RWPE1 (cell line): ENCODE measurements at places on chromosomes 1 and 21.

GRCh38 chr1:78005448-78005722 is 646 bp downstream of the DNAJB4 start:
- no peak for DNase-seq

DNA sequence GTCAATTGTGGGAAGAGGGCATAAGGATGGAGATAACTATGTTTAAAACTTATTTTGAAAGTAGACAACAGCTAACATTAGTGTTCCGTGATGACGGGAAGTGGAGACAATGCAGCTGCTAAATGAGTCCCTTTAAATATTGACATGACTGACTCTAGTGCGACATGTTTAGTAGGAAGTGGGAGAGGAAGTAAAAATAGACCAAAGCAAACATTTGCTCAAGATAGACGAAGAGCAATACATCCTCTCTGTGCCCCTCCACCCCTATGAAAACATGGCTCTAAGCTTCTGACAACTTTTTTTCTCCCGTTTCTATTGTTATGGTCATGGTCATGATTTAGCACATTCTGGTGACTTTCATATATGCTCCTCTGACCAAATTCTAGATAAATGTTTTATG is 60.0 kb upstream of the HMCN1 start:
- no peak for DNase-seq

DNA sequence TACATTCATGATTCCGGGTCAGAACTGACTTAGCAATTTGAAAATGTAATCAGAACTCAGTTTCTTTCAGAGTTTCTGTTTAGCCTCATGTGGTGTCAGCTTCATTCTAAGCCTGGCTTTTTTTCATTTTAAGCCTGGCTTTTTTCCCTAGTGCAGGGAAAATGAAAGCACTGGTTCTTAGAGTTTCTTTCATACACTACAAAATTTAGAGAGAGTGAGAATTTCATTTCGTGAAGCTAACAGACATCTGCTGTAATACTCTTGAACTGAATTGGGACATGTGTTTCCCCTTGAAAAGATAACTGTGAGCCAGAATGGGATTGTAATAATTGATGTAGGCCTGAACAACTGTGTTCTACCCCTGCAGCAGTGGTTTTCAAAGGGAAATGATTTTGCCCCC is 95.3 kb upstream of the KIAA0040 start:
- DNase-seq, result no peak

DNA sequence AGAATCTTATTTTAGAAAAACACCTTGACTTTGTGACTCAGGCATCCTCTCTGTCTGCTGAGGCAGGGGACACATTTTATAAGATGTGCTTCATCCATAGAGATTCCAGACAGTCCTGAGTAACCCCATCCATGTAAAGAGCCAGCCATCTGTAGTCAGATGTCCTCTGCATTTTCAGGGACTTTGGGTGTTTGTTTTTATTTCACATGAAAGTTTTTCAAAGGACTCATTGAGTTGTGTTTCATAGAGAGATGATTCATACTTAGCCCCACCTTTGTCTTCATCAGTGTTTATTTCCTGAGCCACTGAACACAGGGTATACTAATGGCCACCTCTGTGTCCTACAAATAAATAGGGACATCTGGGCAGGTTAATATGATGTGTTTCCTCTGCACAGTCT is 280.4 kb downstream of the CACNA1E start:
- DNase-seq, result peak; percentile 17

- peak; percentile 59 for DNase-seq
These were observed 6.7 kb upstream of the HUNK start for GRCh38 chr21:31866077-31866511.

DNA sequence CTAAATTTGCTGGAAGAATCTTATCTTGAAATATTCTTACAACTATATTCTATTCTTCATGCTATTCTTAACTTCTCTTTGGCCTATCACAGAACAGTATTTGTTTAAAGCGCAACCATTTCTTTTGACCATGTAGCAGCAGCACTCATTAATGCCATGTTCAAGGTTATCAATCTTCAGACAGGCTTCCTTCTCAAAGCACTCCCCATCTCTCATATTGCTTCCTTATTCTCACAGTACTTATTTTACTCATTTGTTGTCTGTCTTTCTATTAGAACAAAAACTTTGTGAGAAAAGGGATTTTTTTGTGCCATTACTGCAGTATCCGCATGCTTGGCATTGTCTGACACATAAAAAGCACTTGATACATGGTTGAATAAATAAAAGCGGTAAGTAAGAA is 89.7 kb downstream of the ATP1B1 start:
- DNase-seq, result no peak

GRCh38 chr1:107782217-107782845 is 182.6 kb downstream of the VAV3 start:
- peak; percentile 14 for DNase-seq

DNA sequence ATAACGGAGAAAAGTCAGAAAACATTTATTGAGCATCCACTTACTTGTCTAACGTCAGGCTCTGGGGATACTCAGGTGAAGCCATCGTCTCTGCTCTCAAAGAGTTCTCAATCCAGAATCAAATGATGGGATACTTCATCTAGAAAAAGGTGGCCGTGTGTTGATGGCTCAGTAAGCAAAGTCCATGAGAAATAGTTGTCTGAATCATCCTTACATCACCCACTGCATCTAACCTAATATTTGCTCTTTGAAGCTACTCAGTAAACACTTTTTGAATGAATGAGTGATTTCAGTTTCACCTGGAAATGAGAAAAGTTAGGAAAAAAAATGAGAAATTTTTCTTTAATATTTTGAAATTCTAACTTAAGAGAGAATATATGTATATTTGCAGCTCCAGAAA is 155.3 kb upstream of the PKN2 start:
- DNase-seq, result no peak

DNA sequence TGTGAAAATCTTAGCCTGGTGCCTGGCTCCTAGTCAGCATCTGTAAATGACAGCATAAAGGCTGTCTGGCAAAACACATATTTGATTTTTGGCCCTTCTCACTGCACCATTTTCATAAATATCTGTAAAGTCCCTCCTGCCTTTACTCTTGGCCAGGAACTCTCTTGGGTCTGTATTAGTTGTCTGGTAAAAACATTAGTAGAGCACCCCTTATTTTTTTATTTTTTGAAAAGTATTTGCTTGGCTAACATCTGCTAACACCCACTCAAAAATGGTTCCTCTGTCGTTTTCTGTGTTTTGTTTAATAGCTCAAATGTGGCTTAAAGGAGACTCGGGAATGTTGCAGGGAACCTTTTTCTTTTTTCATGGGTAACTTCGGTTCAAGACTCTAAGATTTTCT is 293.4 kb downstream of the HMCN1 start:
- DNase-seq, result no peak

- no peak for DNase-seq
These were observed 20.9 kb downstream of the TMED5 start for GRCh38 chr1:93159337-93159736.

DNA sequence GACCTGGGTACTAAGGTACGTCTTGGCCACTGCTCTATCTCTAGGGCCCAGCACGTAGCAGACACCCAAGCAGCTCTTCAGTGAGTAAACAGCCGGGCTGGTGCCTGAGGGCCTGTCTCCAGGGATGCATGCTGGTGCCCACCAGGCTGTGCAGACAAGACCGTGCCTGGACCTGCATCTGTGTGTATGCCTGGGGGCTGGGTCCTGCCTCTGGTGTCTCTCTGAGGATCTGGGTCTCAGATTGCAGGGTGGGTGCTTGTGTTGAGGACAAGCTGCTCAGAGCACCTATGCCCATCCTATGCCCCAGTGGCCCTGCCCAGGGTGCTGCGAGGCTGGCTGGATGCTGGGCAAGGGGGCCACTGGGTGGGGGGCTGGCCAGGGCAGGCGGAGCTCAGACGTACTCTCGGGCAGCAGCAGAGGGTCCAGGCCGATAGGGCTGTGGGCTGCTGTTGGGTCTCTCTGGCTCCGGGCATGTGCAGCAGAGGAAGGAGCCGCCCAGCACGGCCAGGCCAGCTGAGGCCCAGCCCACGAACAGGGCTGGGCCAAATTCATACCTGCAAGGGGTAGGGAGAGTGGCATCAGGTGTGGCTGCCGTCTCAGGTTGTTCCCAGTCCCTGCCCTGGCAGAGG is 4.4 kb downstream of the CLDN19 start:
- DNase-seq, result no peak

DNA sequence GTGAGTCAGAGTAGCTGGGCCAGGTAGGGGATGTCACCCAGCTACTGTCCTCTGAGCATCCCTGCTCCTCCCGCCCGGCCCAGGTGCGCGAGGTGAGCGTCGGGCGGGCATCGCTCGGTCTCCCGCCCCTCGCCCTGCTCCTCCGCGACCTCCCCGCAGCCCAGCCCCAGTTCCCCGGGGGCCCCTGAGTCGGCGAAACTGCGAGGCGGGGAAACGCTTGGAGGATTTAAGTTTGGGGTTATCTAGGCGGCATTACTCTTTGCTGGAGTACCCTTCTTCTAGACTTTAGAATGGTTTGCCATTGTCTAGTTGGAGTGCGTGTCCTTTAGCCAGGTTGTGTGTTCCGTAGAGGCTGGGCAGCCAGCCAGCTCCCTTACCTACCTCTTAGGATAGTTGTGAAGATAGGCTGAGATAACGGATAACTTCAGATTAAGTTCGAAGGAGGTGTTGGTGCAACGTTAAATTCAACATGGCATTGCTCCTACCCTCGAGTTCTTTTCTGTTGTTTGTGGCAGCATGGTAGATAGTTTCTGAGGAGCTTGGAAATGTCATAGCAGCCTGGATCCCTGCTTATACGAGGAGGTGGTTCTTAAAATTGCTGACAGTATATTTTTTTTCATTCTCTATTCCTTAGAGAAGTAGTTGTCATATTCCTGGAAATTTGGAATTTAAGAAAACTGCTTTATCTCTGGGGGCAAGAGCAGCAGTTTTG is 697 bp downstream of the AGO3 start:
- peak; percentile 8 for DNase-seq

DNA sequence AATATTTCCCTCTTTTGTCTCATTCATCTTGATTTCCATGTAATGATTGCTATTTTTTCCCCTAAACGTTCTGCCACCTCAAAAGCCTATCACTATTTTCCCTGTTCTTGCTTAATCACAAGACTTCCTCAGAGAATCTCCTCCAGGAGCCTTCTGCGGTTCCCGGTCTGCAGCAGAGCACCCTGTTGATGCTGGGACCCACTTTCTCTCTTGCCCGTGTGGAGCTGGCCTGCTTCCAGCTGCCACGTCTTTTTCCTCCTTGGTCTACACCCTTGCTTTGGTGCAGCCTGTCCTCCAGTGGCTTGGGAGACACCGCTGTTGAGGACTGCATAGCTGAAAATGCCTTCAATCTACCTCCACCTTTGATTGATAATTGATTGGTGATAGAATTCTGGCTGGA is 70.0 kb upstream of the COA6 start:
- DNase-seq, result no peak

GRCh38 chr21:46004168-46004861 is 22.7 kb downstream of the COL6A1 start:
- DNase-seq, result no peak

GRCh38 chr1:162019446-162019845 is 4.2 kb downstream of the OLFML2B start:
- DNase-seq, result no peak

DNA sequence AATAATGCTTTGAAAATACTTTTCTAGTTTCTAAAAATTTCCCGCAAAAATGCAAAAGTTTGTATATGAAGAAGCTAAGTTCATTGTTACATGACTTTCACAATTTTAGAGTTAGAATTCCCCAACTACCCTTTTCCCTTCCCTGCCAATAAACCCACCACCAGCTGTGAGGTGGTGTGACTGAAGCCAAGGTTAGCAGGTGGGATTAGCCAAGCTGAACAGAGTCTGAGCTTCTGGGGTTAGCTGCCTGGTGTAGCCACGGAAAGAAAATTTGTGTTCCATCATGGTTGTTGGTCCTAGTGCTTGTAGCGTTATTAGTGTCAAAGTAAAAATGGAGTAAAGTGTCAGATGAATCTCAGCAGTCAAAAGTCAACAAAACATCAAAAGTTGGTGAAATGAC is 110.9 kb downstream of the ASTN1 start:
- no peak for DNase-seq

GRCh38 chr1:169724168-169724567 is 9.7 kb downstream of the SELE start:
- no peak for DNase-seq

DNA sequence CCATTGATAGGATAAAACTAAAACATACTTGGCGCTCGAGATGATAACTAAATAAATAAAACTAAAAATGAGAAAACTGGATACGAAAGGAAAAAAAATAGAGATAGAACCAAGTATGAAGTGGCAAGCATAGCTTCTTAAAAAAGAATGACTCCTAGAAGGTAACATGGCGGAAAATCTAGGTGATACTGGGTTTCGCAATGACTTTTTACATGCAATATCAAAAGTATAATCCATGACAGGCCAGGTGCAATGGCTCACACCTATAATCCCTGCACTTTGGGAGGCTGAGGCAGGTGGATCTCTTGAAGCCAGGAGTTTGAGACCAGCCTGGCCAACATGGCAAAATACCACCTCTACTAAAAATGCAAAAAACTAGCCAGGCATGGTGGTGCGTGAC is 70.7 kb downstream of the ACBD6 start:
- no peak for DNase-seq

- peak; percentile 81 for DNase-seq
These were observed 38.2 kb downstream of the URB2 start for GRCh38 chr1:229664133-229664689.

DNA sequence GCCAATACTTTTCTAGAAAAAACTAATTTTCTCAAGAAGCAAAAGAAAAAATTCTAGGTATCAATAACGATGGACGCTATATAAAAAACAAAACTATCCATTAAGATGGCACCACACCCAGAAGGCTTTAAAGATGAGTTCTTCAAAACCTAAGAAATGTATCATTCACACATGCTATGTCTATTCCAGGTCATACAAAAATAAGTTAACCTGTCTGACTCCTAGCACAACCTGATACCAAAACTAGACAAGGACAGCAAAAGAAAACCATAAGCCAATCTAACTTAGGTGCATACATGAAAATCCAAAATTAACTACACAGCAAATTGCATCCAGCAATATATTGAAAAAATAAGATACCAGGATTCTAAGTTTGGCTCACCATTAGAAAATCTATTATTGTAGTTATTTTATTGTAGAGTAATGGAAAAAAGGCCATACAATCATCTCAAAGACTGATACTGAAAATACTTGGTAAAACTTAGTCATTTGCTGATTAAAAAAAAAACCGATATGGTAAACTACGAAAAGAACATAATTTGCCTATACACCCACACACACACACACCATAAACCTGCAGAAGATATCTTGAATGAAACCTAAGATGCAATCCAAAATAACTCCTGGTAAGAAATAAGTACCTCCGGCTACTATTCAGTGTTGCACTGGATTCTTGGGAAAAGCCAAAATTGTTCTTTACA is 55.0 kb downstream of the TRAF5 start:
- no peak for DNase-seq

- no peak for DNase-seq
These were observed 56.5 kb upstream of the SELENON start for GRCh38 chr1:25743164-25744139.

DNA sequence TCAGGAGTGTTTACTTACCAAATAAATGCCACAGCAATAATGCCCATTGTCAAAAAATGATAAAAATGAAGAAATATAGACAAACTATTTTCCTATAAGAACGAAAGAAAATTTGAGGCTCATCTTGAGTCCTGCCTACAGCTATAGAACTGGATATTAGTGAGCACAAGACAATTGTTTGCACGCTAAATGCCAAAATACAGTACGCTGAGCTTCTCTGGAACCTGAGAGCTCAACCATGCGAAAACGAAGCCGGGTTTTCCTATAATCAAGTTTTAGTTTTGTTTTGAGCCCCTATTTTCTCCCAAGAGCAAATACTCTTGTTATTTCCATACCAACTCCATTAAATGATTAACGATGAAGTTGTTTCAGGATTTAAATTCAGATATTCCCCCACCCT is 42.0 kb upstream of the CCSAP start:
- DNase-seq, result no peak

GRCh38 chr21:15015622-15016471 is 49.0 kb downstream of the NRIP1 start:
- DNase-seq, result peak; percentile 78
